ENCODE measurements at places on chromosomes 1 and 21. TPM values are rescaled to one million over a fixed set of nuclear protein-coding genes. Genes with fewer than 3 reads are reported as not detected.

GRCh38 chr1:168392958-168393549 is 112.4 kb downstream of the TBX19 start:
- DNase-seq, result no peak

GRCh38 chr1:89286549-89287180 is 14.0 kb upstream of the GBP5 start:
- no peak for DNase-seq

DNA sequence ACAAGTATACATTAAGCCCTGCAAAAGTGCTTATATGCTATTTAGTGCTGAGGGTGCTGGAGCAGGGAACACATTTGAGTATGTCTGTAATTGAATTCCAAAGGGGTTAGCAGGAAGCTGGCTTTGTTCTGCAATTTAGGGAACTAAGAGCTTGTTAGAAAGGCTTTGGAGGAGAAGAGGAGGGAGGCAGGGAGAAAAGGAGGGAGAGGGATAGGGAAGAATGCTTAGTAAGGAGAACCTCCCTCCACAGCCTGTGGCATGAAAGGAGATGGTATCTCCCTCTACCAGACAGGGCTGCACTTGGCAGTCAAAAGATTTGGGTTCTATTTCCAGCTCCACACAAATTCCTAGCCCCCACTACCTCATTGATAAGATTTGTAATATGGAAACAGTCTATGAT is 217.8 kb downstream of the DAB1 start:
- DNase-seq, result no peak

DNA sequence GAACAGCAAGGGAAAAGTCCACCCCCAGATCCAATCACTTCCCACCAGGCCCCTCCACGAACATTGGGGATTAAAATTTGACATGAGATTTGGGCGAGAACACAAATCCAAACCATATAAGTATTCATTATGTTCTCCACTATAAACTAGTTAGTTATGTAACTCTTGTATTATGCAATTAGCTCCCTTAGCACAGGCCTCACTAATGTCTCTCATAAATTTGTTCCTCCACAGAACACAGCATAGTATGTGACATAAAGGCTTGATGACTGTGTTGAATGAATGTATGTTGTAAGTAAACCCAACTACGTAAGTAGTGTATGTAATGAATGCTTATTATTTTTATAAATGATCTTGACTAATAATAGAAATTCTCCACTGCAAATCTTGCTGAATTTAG is 223.3 kb upstream of the ZRANB2 start:
- no peak for DNase-seq

- DNase-seq, result no peak
Observed at GRCh38 chr1:228754646-228755268, 19.5 kb downstream of the RHOU start.

- DNase-seq, result no peak
Observed at GRCh38 chr1:150999051-150999674, 7.5 kb downstream of the MINDY1 start.

GRCh38 chr1:85421179-85421578 is 43.8 kb downstream of the DDAH1 start:
- no peak for DNase-seq

- DNase-seq, result peak; percentile 19
Observed at GRCh38 chr1:196309386-196309785, 298.9 kb downstream of the KCNT2 start.

- peak; percentile 30 for DNase-seq
Observed at GRCh38 chr1:162966613-162967012, 102.5 kb upstream of the RGS4 start.

GRCh38 chr1:73034271-73034670 is 751.9 kb upstream of the NEGR1 start:
- no peak for DNase-seq

GRCh38 chr1:224106568-224107281 is 7.2 kb upstream of the FBXO28 start:
- no peak for DNase-seq

GRCh38 chr1:21687081-21687529 is 17.9 kb upstream of the RAP1GAP start:
- DNase-seq, result no peak

DNA sequence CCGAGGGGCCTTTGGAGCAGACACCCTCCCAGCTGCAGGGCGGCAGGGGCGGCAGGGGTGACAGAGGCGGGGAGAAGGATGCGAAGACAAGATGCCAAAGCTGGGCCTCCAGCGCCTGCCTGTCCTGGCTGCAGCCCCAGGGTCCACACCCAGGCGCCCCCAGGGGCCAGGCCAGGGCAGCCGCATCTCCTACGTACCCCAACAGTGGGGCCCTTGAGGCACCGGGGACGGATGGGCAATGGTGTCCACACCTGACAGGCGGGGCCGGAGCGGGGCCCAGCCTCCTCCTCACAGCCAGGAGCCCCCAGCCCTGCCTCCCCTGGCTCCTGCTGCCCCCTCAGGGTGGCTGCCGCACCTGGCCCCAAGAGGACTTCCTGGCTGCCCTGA is 7.2 kb downstream of the B3GALT6 start:
- no peak for DNase-seq

GRCh38 chr1:234295068-234295467 is 78.2 kb upstream of the COA6 start:
- DNase-seq, result no peak

DNA sequence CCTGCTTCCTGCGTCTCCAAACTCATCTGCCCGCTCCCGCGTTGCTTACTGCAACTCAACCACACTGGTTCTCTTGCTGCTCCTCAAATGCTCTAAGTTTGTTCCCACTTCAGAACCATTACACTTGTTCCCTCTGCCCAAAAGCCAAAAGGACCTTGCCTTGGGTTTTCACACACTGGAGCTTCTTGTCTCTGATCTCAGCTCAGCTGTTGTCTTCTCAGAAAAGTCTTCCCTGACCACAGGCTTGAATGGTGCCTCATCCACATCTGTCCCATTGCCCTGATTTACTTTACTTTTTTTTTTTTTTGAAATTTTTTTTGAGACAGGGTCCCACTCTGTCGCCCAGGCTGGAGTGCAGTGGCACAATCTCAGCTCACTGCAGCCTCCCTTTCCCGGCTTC is 44.3 kb upstream of the SYT14 start:
- no peak for DNase-seq

GRCh38 chr1:67824766-67825165 is 8.5 kb downstream of the GNG12 start:
- DNase-seq, result no peak

DNA sequence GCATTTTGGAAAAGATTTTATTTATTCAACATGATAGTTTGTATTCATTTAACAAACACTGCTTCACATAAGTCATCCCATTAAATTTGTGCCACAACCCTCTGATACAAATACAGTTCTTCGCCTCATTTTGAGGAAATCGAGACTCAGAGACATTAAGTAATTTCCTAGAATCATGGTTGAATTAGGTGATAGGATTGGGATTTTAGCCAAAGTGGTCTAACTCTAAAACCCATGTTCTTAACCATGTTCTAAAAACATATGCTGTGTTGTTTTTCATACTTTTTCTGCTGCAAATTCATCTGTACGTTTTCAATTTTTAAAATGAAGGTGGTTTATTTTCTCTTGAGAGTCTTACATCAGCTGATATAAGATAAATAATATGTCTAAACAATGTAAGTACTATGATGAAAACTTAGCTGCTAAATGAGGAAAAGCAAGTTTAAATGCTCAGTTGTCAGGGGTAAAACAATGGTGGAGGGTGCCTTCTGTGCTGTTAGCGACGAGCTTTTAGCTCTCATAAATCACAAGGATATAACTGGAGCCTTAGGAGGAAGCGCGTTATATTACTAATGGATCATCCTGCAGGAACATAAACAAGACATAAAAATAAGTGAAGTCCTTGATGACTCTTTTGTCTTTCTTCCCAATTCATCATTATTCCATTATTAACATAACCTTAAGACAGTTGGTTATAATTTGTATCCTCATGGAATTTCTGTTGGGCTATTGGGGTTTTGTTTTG is 97.7 kb downstream of the CACHD1 start:
- DNase-seq, result no peak

- no peak for DNase-seq
Observed at GRCh38 chr1:79852004-79852403, 845.5 kb upstream of the ADGRL4 start.

GRCh38 chr1:204752688-204753040 is 67.1 kb upstream of the LRRN2 start:
- no peak for DNase-seq

- no peak for DNase-seq
Observed at GRCh38 chr1:214360116-214360515, 79.2 kb downstream of the SMYD2 start.

GRCh38 chr1:70552662-70553566 is 141.8 kb downstream of the CTH start:
- no peak for DNase-seq

Gene ERICH3
- 0.61 TPM for polyA plus RNA-seq

Gene CLCA1
- polyA plus RNA-seq, result 0.03 TPM

Gene USP48
- polyA plus RNA-seq, result 77.9 TPM

Gene FNDC10
- polyA plus RNA-seq, result 4.8 TPM

Gene CCDC24
- polyA plus RNA-seq, result 19.3 TPM

Gene TPTE
- polyA plus RNA-seq, result not detected

Gene SLC2A5
- polyA plus RNA-seq, result 0.68 TPM

Gene ANGPTL7
- polyA plus RNA-seq, result not detected

Gene WNT3A
- 0.32 TPM for polyA plus RNA-seq

Gene C1orf185
- not detected for polyA plus RNA-seq

Gene MYOM3
- polyA plus RNA-seq, result 18.5 TPM

Data from renal cortex interstitium (tissue), 15 donors.